Activated T-cell treated with anti-CD3 and anti-CD28 coated beads, Interleukin-2, amount 50 U/mL, for 1 hour (primary cell): ENCODE measurements at places on chromosomes 5 and 9.

DNA sequence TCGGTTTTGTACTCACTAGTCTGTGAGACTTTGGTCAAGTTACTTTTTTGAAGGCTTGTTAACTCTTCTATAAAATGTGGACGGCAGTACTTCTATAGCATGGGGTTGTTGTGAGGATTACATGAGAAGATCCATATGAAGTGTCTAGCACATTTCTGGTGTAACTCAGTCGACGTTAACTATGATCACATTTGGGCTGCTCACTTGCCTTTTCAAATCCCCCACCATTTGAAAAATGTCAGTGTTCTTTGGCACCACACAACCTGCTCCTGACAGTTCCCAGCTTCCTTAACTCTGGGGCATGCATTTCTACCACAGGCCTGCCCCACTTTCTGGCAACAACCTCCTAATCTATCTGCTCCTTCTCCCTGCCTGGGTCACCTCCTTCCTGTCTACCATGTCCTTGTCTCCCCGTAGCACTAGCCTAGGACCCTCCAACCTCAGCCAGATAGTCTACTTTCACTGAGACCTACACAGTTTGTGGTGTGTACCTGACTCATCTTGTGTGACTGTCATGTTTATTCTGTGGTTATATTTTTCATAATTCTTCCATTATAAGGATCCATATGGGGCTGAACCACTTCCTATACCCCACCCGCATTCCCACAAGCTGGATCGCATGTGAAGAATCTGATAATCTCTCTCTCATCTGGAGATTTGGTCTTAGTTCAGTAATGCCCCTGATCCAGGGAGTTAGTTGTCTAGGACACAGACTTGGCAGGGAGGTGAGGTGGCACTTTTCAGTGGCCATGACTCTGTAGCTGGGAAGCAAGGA, 30.2 kb upstream of the BASP1 start:
- no peak for DNase-seq

GRCh38 chr9:2798423-2798822, 45.5 kb downstream of the PUM3 start:
- DNase-seq = no peak

DNA sequence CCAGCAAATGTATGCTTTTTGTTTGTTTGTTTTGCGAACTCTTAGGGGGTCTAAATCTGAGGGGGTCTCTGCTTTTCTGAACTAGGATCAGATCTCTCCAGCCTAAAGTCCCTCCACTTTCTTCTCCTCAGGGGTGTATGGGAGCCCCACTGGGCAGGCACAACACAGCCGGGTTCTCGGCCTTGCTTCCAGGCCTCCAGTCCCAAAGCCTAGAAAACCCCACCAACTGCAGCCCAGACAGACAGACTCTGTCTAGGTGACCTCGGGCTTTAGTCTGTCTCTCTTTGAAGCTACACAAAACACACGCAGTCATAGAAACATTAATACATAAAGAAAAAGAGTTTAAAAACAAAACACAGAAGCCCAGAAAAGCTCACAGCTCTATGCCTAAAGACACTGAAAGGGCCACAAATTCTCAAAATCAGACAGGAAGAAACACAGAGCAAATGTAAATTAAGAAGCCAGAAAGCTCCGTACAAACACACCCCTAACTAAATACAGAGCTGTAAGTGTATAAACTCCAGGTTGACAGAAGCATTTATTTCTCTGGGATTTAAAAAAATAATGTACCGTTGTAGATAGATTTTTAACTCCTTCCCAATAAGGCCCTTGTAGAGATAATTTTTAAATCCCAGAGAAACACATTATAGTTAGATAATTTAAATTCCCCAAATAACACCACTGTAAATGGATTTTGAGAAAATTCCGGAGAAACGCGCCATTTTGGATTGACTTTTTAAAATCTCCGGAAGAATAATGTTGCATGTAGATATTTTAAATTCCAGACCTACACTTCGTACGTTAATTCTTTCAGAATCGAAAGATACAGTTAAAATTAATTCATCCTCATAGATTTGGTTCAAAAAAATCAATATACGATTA, 2.0 kb downstream of the PITX1 start:
- DNase-seq = no peak

DNA sequence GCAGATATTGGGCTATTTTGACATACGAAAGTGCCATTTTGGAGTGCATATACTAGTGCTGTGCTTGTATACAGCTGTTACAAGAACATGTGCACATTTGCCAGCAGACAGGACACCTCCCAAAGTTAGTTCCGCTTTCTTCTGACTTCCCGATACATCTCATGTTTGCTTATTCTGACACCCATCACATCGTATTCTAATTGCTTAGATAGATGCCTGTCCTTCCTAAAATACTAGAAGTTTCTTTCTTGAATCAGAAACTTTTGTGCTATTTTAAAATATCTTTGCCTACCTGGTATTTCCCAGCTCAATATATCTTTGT, 177.8 kb downstream of the TTLL11 start:
- DNase-seq = no peak

DNA sequence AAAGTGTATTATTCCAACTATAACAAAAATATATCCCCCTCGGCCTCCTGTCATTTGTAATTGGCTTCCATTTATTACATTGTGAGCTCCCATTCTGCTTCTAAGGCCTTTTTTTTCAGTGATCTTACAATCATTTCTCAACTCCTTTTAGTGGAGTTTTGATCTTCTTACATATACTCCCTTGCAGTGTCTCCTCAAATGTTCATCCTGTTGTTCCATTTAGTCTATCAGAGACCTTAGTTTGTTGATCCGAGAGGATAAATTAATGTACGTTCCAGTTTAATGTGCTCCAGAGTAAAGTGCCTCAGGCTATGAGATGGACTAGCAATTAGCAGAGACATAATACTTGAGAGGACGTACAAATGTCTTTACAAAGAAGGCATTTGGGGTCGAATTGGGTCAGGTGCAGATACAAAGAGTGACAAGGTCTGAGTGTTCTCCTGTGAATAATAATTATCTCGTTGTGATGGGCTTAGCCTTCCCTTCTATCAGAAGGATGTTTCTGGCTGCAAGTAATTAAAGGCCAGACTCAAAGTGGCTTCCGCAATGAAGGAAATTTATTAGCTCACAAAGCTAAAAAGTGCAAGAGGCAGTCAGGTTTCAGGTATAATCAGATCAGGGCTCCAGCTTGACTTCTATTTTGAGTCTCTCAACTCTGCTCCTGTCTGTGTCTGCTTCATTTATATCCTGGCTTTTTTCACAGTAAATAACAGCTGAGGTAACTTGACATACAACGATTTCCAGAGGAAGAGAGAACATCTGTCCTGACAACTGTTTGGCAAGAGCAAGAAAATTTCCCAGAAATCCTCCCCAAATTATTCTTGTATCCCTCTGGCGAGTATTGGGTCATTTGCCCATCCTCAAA, 30.1 kb downstream of the ARRDC3 start:
- no peak for DNase-seq

- DNase-seq = peak; percentile 56
Observed at GRCh38 chr9:127612939-127613582, 984 bp downstream of the STXBP1 start.

GRCh38 chr5:109690975-109691574, 1.3 kb downstream of the MAN2A1 start:
- peak; percentile 61 for DNase-seq

GRCh38 chr5:124866355-124867136, 120.1 kb upstream of the ZNF608 start:
- no peak for DNase-seq

- no peak for DNase-seq
Observed at GRCh38 chr5:178322736-178323540, 90.3 kb upstream of the PHYKPL start.
